Dermis microvascular lymphatic vessel endothelial cell (primary cell): ENCODE measurements at places on chromosomes 13 and 19. TPM values are rescaled to one million over a fixed set of nuclear protein-coding genes. Genes with fewer than 3 reads are reported as not detected.

LILRB4 gene
- total RNA-seq, result not detected in 2 replicates

FPR3 gene
- under 0.01 and 0.13 TPM in 2 replicates for total RNA-seq

GRCh38 chr13:62193919-62194318 lies 778.3 kb upstream of the PCDH20 start:
- no peak for DNase-seq

- no peak for DNase-seq
Observed at GRCh38 chr13:39897636-39898035, 242.2 kb downstream of the COG6 start.
